ENCODE measurements at places on chromosomes 4 and X. TPM values are rescaled to one million over a fixed set of nuclear protein-coding genes. Genes with fewer than 3 reads are reported as not detected.
A peak's percentile ranks its signal among the peaks of the same experiment; 100 is the strongest.

The DACH2 gene
- total RNA-seq: not detected

The XAGE1A gene
- not detected for total RNA-seq

The PFKFB1 gene
- total RNA-seq: 0.44 TPM

- no peak overlapping the region for H3K4me3 ChIP-seq
- no peak for DNase-seq
- H3K27me3 ChIP-seq: no peaks in the 10 kb centered on the region
- H3K27ac ChIP-seq: no peak overlapping the region
- H3K36me3 ChIP-seq: no peaks in the 10 kb centered on the region
Observed at GRCh38 chrX:9133426-9133825, 99.5 kb upstream of the FAM9B start.

- no peaks in the 10 kb centered on the region for H3K27me3 ChIP-seq
- no peak overlapping the region for H3K27ac ChIP-seq
- peak overlapping the region; percentile 99 for H3K4me3 ChIP-seq
- DNase-seq: no peak
- no peaks in the 10 kb centered on the region for H3K36me3 ChIP-seq
- peaks cover 29% of the 10 kb centered on the region for H3K4me1 ChIP-seq
Observed at GRCh38 chrX:132486599-132487178, 2.1 kb downstream of the MBNL3 start.

GRCh38 chr4:149891426-149891825 is 75.8 kb upstream of the IQCM start:
- no peaks in the 10 kb centered on the region for H3K4me1 ChIP-seq
- DNase-seq: no peak
- H3K27ac ChIP-seq: no peak overlapping the region

The PITX2 gene
- not detected for total RNA-seq

- H3K4me3 ChIP-seq: no peak overlapping the region
- H3K36me3 ChIP-seq: no peaks in the 10 kb centered on the region
- no peak for DNase-seq
- no peaks in the 10 kb centered on the region for H3K27me3 ChIP-seq
- H3K27ac ChIP-seq: no peak overlapping the region
Observed at GRCh38 chrX:112012360-112012759, 70.2 kb downstream of the TRPC5 start.
